ENCODE measurements at places on chromosomes 2 and 18.

DNA sequence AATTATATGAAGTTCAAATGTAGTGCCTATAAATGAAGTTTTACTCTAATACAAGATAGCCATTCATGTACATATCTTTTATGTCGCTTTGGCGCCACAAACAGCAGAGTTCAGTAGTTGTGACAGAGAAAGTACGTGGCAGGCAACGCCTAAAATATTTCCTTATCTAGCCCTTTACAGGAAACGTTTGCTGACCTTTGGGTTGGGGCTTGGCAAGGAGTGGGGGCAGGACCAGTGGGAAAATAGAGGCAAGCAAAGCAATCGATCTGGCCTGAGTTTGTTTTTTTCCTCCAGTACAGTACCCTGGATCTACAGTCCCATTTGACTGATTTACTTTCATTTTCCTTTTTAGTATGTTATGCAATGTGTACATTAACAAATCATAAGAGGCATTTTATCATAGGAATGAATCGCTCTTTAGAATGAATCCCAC lies 13.1 kb downstream of the CCDC68 start:
- no peak for DNase-seq
- no peaks in the 10 kb centered on the region for H3K27me3 ChIP-seq
- no peaks in the 10 kb centered on the region for H3K36me3 ChIP-seq
- H3K4me3 ChIP-seq, result no peak overlapping the region
- no peaks in the 10 kb centered on the region for H3K4me1 ChIP-seq

DNA sequence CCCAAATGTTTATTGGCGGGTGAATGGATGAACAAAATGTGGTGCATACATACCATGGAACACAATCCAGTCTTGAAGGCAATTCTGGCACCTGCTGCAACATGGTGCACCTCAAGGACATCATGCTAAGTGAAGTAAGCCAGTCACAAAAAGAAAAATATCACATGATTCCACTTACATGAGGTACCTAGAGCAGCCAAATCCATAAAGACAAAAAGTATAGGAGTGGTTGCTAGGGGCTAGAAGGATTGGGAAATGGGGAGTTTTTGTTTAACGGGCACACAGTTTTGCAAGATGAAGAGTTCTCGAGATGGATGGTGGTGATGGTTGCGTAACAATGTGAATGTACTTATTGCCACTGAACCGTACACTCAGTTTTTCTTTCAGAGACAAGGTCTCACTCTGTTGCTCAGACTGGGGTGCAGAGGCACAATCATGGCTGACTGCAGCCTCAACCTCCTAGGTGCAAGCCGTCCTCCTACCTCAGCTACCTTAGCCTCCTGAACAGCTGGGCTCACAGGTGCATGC lies 90.9 kb upstream of the CERS6 start:
- no peaks in the 10 kb centered on the region for H3K27me3 ChIP-seq
- H3K4me1 ChIP-seq, result no peaks in the 10 kb centered on the region
- no peak overlapping the region for H3K4me3 ChIP-seq
- DNase-seq, result no peak
- H3K36me3 ChIP-seq, result no peaks in the 10 kb centered on the region

DNA sequence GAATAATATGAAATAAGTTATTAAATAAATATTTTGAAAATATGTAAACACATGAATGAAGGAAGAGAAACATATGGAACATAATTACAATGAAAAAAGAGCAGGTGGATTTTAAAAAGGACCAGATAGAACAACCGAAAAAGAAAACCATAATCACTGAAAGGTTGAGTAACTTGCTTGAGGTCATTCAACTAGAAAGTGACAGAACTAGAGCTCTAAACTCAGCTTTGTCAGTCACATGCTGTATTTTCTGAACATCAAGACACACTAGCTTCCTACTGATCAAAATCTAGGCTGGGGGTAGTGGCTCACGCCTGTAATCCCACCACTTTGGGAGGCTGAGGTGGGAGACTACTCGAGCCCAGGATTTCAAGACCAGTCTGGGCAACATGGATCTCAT lies 30.0 kb upstream of the ITGAV start:
- peaks cover 5% of the 10 kb centered on the region for H3K36me3 ChIP-seq
- no peak overlapping the region for H3K27ac ChIP-seq
- no peaks in the 10 kb centered on the region for H3K27me3 ChIP-seq
- no peak for DNase-seq

- H3K27me3 ChIP-seq, result no peaks in the 10 kb centered on the region
- no peak overlapping the region for H3K27ac ChIP-seq
- peaks cover 10% of the 10 kb centered on the region for H3K4me1 ChIP-seq
Observed at GRCh38 chr18:36638224-36638623, 190.6 kb downstream of the TPGS2 start.

GRCh38 chr2:152431370-152432098 lies 96.6 kb downstream of the FMNL2 start:
- H3K36me3 ChIP-seq, result no peaks in the 10 kb centered on the region
- no peaks in the 10 kb centered on the region for H3K27me3 ChIP-seq
- no peak for DNase-seq
- H3K4me3 ChIP-seq, result no peak overlapping the region
- peaks cover 15% of the 10 kb centered on the region for H3K4me1 ChIP-seq

DNA sequence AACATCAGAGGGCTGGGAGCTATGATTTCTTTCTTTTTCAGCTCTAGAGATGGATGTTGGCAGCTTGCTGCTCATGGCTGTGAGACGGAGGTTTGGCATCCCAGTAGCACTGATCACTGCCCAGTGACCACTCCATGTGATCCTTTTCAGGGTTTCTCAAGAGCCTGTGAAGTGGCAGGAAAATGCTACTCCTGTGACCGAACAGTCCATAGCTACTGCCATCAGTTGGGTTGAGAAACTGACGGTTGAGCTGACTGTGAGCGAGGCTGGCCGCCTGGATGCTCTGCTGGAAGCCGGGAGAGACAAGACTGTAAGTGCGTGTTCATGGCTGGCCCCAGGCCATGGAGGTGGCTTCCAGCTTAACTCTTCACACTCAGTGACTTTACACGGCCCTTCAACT lies 34.2 kb downstream of the VWA3B start:
- H3K4me3 ChIP-seq, result no peak overlapping the region
- no peak for DNase-seq
- no peak overlapping the region for H3K27ac ChIP-seq
- no peaks in the 10 kb centered on the region for H3K36me3 ChIP-seq
- H3K4me1 ChIP-seq, result no peaks in the 10 kb centered on the region

DNA sequence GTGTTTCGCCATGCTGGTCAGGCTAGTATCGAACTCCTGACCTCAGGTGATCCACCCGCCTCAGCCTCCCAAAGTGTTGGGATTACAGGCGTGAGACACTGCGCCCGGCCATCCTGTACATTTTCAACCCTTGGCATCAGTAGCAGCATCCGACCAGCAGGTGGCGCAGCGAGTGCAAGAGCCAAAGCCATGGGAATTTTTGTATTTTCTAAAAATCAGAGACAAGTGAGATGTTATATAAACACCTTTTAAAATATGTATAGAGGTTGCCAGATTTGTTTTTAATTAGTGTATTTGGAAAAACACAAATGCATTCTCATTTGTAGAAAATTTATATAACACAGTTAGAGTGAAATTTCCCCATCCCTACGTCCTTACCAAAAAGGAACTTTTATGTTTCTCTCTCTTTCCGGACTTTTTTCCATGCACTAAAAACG lies 36.8 kb downstream of the MOGAT1 start:
- H3K36me3 ChIP-seq, result no peaks in the 10 kb centered on the region
- peak; percentile 68 for DNase-seq
- H3K4me1 ChIP-seq, result no peaks in the 10 kb centered on the region

GRCh38 chr18:364256-364826 lies 96.5 kb upstream of the THOC1 start:
- H3K4me1 ChIP-seq, result peaks cover 9% of the 10 kb centered on the region
- no peak overlapping the region for H3K4me3 ChIP-seq
- DNase-seq, result no peak
- no peaks in the 10 kb centered on the region for H3K36me3 ChIP-seq
- no peak overlapping the region for H3K27ac ChIP-seq

DNA sequence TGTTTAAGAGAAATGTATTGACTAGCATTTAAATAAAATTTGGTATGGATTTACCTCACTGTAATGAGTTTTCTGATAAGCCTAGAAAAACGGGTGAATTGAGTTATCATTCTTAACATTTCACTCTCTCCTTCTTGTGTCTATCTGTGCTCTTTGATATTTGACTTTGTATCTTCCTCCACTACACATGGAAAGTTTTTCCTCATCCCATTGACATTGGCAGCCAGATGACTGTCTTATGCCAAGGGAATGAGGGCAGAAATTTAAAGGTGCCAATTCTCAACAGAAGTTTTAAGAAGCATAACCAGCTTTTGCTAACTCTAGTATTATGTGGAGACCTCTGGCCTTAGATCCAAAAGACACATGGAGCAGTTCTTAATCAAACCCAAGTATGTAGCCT lies 376.6 kb downstream of the DSEL start:
- DNase-seq, result no peak
- H3K27ac ChIP-seq, result no peak overlapping the region
- H3K27me3 ChIP-seq, result no peaks in the 10 kb centered on the region
- no peak overlapping the region for H3K4me3 ChIP-seq
- no peaks in the 10 kb centered on the region for H3K36me3 ChIP-seq

GRCh38 chr2:163613266-163613731 lies 122.5 kb downstream of the FIGN start:
- DNase-seq, result no peak
- no peak overlapping the region for H3K27ac ChIP-seq
- H3K4me3 ChIP-seq, result no peak overlapping the region
- no peaks in the 10 kb centered on the region for H3K4me1 ChIP-seq
- H3K27me3 ChIP-seq, result no peaks in the 10 kb centered on the region

DNA sequence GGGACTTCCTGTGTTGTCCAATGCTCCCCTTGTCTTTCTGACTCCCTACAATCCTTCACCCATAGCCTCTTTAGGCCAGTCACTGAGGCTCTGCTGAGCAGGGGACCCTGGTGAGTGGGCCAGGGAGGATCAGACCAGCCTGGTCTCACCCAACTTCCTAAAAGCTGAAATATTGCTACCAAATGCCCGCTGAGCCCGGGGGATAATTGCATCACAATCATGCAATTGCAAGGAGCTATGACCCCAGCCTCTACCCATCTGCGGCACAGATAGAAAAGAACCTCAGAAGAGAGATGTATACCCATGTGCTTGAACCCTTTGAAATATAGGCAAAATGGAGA lies 3.7 kb upstream of the SP100 start:
- no peak for DNase-seq
- peaks cover 4% of the 10 kb centered on the region for H3K27me3 ChIP-seq
- no peaks in the 10 kb centered on the region for H3K4me1 ChIP-seq
- peak overlapping the region; percentile 85 for H3K4me3 ChIP-seq

GRCh38 chr2:237315829-237316225 lies 98.1 kb downstream of the COL6A3 start:
- no peaks in the 10 kb centered on the region for H3K36me3 ChIP-seq
- H3K27me3 ChIP-seq, result no peaks in the 10 kb centered on the region
- H3K4me3 ChIP-seq, result no peak overlapping the region
- no peak overlapping the region for H3K27ac ChIP-seq
- DNase-seq, result no peak

DNA sequence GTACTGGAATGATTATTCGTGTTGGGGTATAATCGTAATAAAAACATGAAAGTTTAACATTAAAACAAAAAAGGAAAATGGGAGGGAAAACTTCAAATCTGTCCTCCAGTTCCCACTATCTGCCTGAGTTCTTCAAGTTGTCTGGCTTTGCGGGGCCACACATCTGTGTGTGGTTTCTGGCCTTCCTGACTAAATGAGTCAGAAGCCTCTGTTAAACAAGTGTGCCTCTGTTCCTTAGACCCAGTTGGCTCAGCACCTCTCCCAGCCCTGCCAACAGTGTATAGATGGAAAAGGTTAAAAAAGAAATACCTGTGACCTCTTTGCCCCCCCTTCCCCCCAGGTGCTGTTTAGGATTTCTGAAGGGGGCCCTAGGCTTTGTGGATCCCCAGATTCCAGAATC lies 30.2 kb downstream of the XDH start:
- H3K4me1 ChIP-seq, result peaks cover 10% of the 10 kb centered on the region
- H3K27ac ChIP-seq, result no peak overlapping the region
- H3K27me3 ChIP-seq, result no peaks in the 10 kb centered on the region
- DNase-seq, result no peak
- no peak overlapping the region for H3K4me3 ChIP-seq

DNA sequence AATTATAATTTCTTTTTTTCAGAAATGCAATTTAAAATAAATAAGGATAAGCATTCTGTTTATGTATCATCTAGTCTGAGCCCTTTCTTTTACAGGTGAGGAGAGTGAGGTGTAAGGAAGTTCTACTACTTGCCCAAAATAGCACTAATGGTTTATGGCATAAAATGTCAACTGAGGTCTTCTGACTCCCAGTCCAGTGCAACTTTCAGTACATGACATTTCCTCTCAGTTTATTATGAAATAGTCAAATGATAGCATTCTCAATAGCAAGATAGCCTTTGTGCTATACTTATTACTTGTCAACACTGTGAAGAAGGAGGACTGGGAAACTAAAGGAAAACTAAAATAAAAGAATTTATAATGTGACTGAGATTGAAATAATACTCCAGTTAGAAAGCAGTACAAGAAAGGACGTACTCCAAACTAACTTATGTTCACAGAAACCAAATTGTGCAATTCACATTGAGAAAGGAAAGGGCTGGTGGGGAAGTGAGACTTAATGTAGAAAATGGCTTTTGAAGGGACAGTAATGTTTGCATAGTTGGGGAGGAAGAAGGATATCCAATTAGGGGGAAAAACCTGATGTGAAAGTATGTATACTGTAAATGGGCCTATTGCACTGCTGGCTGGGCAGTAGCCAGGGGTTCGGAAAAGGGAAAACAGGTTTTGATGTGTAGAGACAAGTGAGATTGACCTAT lies 166.7 kb upstream of the ZEB2 start:
- H3K36me3 ChIP-seq, result no peaks in the 10 kb centered on the region
- no peaks in the 10 kb centered on the region for H3K4me1 ChIP-seq
- no peak overlapping the region for H3K4me3 ChIP-seq
- H3K27me3 ChIP-seq, result no peaks in the 10 kb centered on the region
- DNase-seq, result no peak
- H3K27ac ChIP-seq, result no peak overlapping the region

GRCh38 chr2:127652786-127653357 lies 6.9 kb downstream of the GPR17 start:
- H3K4me3 ChIP-seq, result no peak overlapping the region
- no peak overlapping the region for H3K27ac ChIP-seq
- no peaks in the 10 kb centered on the region for H3K27me3 ChIP-seq
- H3K36me3 ChIP-seq, result no peaks in the 10 kb centered on the region
- no peak for DNase-seq

- no peak overlapping the region for H3K4me3 ChIP-seq
- no peaks in the 10 kb centered on the region for H3K27me3 ChIP-seq
- H3K36me3 ChIP-seq, result no peaks in the 10 kb centered on the region
- peaks cover 7% of the 10 kb centered on the region for H3K4me1 ChIP-seq
- H3K27ac ChIP-seq, result no peak overlapping the region
- DNase-seq, result no peak
Observed at GRCh38 chr2:226699321-226699720, 100.3 kb downstream of the IRS1 start.

All from H9 (cell line).